ENCODE measurements at places on chromosomes 13 and 19.

DNA sequence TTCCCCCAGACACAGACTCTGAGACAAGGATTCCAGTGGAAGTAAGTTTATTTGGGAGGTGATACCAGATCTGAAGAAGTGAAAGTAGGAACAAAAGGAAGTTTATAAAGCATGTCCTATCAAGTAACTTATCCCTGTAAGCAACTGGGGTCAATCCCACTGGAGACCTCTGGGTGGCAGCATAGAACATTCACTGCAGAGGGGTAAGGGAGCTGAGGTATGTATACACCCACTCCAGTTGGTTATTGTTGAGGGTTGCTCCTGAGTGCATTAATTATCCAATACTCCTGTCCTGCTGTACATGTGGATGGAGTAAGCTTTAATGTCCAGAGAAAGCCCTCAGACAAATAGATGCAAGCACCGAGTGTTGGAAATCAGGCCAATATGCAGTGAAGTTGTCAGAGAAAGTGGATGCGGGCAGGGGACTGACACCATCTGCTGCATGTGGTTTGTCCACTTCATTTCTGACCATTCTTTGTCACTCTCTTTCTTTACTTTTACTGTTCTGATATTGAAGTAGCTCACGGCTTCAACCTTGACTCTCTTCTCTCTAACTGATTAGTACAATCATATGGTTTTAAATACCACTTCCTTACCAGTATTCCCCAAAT, 46.7 kb downstream of the NOTCH3 start:
- no peak for DNase-seq

DNA sequence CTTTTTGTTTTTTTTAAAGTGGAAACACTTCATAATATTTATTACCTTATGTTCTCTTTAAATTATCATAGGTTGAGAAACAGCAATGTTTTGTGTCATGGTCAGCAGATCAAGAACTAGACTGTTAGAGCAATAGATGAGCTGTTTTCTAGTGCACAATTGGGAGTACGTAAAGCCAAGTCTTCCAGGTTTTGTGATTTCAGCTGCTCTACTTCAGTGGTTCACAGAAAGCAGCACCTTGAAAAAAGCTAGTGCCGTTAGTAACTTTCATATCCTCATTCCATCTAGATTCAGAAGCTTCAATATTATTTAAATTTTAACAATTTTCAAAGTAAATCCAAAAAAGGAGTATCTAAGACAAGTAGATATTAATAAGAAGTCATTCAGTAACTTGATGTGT, 1.9 kb downstream of the GPR18 start:
- DNase-seq, result no peak

DNA sequence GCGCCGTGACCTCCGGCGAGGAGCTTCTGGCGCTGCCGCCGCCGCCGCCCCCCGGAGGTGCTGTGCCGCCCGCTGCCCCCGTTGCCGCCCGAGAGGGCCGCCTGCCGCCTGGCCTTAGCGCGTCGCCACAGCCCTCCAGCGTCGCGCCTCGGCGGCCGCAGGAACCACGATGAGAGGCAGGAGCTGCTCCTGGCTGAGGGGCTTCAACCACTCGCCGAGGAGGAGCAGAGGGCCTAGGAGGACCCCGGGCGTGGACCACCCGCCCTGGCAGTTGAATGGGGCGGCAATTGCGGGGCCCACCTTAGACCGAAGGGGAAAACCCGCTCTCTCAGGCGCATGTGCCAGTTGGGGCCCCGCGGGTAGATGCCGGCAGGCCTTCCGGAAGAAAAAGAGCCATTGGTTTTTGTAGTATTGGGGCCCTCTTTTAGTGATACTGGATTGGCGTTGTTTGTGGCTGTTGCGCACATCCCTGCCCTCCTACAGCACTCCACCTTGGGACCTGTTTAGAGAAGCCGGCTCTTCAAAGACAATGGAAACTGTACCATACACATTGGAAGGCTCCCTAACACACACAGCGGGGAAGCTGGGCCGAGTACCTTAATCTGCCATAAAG, 4.8 kb downstream of the PDX1 start:
- DNase-seq, result no peak

- DNase-seq, result no peak
These were observed 4.6 kb downstream of the LRRC4B start for GRCh38 chr19:50563597-50563996.

- no peak for DNase-seq
These were observed 342.3 kb downstream of the GPC5 start for GRCh38 chr13:91740756-91741155.

DNA sequence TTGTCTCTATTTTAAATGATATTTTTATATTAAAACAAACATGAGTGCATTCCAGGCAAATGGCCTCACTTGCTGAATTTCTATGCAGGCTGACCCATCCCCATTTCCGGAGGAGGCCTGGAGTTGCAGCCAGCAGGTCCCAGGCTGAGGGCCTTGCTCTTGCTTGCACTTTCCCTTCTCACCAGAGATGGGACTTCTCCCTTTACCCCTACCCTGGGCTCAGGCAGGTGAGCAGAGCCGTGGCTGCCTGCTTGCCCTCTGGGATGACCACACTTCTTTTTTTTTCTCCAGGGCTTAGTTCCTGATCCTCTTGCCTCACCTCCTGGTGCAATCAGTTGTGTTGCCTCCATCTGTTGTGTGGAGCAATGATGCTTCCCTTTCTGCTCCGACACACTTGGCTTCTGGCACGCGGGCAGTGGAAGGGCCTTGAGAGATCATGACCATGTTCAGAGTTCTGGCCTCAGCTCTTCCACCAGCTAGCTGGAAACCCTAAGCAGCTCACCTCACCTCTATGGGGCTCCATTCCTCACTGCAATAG, 11.1 kb upstream of the OLFM4 start:
- no peak for DNase-seq

DNA sequence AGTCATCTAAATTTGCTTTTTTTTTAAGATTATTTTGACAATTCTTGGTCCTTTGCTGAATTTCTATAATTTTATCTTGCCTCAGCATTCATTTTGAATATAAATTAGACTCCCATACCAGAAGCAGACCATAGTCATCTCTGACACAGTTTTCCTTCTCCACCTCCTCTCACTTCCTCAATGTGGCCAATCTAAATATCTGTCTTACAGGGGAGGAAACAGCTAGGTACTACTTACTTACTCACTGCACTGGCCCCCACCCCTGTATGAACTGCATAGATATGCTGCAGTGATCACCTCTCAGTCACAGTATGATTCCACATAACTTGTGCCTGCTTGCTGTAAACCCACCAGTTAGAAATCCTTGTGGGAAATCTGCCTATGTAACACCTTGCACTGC, 665.6 kb downstream of the FGF9 start:
- no peak for DNase-seq

GRCh38 chr13:62302341-62302740, 886.7 kb upstream of the PCDH20 start:
- no peak for DNase-seq

DNA sequence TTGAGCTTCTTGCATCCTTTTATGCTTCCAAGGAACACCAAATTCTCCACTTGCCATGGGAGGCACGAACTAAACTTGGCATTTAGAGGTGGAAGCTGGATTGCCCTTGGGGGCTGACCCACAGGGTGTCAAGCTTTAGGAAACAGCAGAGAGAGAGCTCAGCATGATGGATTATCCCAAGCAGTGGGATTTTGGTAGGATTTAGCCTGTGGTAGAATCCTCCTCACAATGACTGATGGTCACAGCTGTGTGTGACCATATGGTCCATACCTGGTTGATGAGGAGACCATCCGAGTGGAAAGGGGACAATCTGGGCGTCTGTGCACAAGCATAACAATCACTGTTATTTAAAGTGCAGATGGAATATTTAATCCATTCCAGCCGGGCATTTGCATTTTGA, 40.1 kb upstream of the PSG9 start:
- DNase-seq, result no peak

DNA sequence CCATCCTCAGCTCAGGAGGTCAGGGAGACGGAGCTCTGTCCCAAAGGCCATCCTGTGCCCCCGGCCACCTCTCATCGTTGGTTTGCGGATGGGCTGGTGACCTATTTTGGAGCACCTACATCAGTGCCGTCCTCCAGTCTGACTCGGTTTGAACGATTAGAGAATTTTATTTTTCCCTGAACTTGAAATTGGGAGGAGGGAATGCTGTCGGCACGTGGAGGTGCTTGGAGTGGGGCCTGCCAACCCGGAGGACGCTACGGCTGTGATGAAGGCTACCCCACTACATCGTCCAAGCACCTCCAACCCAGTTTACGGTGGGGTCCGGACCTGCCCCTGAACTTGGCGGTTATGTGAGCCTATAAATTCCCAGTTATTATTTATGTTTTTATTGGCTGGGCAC, 3.0 kb upstream of the ZNF554 start:
- DNase-seq, result no peak

Data from C1 segment of cervical spinal cord (tissue), 14 donors.